ENCODE measurements at places on chromosomes 12 and 14. TPM values are rescaled to one million over a fixed set of nuclear protein-coding genes. Genes with fewer than 3 reads are reported as not detected.

DNA sequence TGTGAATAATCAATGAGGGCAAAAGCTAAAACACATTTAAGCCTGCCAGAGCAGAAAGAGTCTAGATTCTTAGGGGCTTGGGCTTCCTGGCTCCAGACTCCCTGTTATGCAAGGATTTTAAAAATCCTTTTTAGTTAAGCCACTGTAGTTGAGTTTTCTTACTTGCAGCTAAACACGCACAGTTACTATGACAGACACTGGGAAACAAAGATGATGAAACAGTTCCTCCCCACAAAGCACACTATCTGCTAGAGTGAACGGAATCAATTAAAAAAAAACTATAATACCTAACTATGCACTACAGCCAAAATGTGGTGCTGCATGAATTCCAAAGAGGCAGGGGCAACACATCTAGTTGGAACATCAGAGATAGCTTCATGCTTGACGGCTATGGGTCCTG lies 28.2 kb downstream of the RPS6KA5 start:
- no peak for DNase-seq
- H3K36me3 ChIP-seq = no peaks in the 10 kb centered on the region
- H3K4me3 ChIP-seq = no peak overlapping the region
- no peaks in the 10 kb centered on the region for H3K27me3 ChIP-seq
- H3K4me1 ChIP-seq = no peaks in the 10 kb centered on the region

- peaks cover 4% of the 10 kb centered on the region for H3K27me3 ChIP-seq
- H3K36me3 ChIP-seq = no peaks in the 10 kb centered on the region
- no peak for DNase-seq
- no peak overlapping the region for H3K27ac ChIP-seq
Measured at GRCh38 chr14:56561606-56562005, 18.0 kb upstream of the TMEM260 start.

DNA sequence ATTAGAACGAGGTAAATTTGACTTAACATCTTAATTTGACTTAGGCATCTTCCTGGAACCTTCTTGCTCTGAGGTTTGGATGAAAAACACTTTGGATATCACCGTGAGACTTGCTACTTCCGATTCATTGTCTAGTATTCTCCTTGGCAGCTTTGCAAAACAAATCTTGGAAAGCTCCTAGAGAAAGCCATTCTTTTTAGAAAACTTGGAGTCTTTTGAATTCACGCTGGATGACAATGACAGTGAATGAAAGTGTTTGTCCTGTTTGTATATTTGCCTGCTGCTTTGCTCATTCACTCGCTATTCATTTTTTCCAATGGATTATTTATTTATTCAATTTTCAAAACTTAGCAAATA lies 222.1 kb upstream of the HMGA2 start:
- H3K27ac ChIP-seq = peak overlapping the region; percentile 90
- DNase-seq = peak; percentile 53
- H3K4me3 ChIP-seq = peak overlapping the region; percentile 82
- H3K27me3 ChIP-seq = no peaks in the 10 kb centered on the region
- peaks cover 12% of the 10 kb centered on the region for H3K36me3 ChIP-seq

DNA sequence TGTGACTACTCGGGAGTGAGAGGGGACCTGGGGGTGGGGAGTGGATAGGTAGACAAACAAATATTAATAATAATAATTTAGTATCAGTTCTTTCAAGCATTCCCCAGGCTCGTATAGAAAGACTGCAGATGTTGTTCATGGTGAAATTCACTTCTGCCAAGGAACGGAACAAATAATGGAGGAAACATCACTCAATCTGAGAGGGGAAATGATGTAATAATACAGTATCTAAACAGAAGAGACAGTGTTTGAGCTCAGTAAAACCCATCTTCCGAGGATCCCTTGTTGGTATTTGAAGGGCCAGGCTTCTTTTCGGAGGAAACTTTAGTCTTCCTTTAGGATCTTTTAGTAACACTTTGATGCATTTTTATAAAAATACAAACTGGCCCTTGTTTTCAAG lies 114.2 kb downstream of the KCNK10 start:
- DNase-seq = no peak
- no peaks in the 10 kb centered on the region for H3K36me3 ChIP-seq
- no peak overlapping the region for H3K27ac ChIP-seq
- H3K4me1 ChIP-seq = no peaks in the 10 kb centered on the region
- H3K27me3 ChIP-seq = no peaks in the 10 kb centered on the region

- no peaks in the 10 kb centered on the region for H3K27me3 ChIP-seq
- H3K36me3 ChIP-seq = no peaks in the 10 kb centered on the region
- DNase-seq = peak; percentile 37
- H3K4me1 ChIP-seq = peaks cover 16% of the 10 kb centered on the region
Measured at GRCh38 chr12:67764946-67765619, 116.5 kb downstream of the DYRK2 start.

- DNase-seq = no peak
- H3K4me3 ChIP-seq = no peak overlapping the region
- H3K36me3 ChIP-seq = peaks cover 10% of the 10 kb centered on the region
- no peaks in the 10 kb centered on the region for H3K27me3 ChIP-seq
Measured at GRCh38 chr12:94309373-94309772, 150.3 kb downstream of the CEP83 start.

DNA sequence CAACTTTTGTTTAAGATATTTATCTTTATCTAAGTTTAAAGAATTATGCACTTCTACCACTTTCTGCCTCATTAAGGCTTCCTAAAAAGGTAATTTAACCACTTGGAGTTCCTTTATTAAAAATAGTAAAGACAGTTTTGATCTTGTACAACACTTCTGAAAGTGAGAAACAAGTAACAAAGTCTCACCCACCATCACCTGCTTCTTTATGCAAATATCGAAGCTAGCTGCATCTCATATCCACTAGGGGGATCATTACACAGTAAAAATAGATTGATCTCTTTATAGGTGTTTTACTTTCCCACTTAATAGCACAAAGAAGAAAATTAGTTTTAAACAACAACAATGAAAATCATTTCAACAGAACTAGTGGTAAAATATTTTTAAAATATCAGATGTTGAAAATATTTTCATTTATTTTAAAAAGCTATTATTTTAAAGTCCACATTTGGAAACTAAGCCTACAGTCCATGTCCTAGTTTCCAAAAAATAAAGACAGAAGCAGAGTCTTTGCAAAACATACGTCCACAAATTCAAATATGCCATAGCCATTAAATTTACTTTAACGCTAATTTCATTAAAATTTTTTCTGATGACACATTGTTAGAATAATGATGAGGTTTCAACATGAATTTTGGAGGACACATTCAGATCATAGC lies 160.0 kb upstream of the SOX5 start:
- no peaks in the 10 kb centered on the region for H3K36me3 ChIP-seq
- no peaks in the 10 kb centered on the region for H3K4me1 ChIP-seq

DNA sequence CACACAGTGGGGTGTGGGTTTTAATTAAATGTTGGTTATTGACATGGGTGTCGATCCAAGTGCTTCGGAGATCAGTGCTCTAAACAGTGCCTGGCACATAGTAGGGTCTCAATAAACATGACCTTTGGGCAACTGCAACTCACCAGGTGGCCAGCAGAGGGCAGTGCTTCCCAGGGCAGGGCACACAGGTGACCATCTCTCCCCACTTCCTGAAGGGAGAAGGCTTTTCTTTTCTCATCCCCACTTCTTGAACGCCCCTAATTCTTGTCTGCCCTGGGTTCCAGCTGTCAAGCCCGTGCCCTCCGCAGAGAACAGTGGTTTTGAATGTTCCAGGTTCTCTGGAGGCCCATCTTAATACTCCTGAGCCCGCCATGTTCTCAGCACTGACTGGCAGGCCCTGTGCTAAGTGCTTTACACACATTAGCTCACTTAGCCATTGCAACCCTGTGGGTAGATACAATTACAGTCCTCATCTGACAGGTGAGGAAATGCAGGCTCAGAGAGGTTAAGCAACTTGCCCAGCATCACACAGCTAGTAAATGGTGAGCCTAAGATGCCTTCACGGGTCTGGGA lies 16.3 kb downstream of the RAPGEF3 start:
- no peaks in the 10 kb centered on the region for H3K27me3 ChIP-seq
- peaks cover 2% of the 10 kb centered on the region for H3K4me1 ChIP-seq
- H3K4me3 ChIP-seq = no peak overlapping the region
- DNase-seq = peak; percentile 41
- no peaks in the 10 kb centered on the region for H3K36me3 ChIP-seq

DNA sequence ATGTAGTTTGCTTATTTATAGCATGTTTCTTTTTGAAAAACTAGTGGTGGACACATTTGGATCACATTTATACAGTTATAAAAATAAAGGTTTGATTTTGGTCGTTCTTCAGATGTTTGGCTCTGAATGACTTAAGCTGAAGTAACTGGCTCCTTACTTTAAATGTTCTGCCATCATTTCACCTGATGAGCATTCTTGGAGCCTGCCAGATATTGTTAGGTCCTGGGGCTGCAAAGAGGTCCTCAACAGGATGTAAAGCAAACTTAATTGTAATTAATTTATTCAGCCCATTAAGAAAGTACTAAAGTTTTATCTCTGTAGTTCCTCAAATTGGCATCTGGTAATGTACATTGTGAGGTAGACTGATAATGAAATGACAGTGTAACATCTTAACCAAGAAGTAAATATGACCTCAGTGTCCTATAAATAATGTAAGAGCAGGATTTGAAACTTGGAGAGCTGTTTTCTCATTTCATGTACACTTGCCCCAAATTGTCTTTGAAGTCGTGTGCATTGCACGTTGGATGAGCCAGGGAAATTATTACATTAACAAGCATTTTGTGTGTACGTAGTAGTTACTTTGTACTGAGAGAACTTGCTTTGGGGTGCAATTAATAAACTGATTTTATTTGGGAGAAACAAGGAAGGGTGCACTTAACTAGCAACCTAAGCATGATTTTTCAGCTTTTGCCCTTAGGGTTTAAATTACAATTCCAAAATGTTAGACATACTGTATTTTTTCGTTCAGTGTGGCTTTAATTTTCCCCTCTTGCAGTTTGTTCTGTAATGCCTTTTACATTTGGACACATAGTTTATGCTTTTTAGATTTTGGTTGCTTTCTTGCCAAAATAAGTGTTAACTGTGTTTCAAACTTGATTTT lies 7.5 kb downstream of the EIF5 start:
- peaks cover 84% of the 10 kb centered on the region for H3K36me3 ChIP-seq
- H3K27ac ChIP-seq = no peak overlapping the region
- DNase-seq = no peak

GRCh38 chr12:76719171-76720041 lies 44.5 kb upstream of the ZDHHC17 start:
- no peak overlapping the region for H3K4me3 ChIP-seq
- H3K27ac ChIP-seq = peak overlapping the region; percentile 40
- H3K36me3 ChIP-seq = no peaks in the 10 kb centered on the region
- peaks cover 49% of the 10 kb centered on the region for H3K4me1 ChIP-seq
- peak; percentile 69 for DNase-seq
- no peaks in the 10 kb centered on the region for H3K27me3 ChIP-seq

DNA sequence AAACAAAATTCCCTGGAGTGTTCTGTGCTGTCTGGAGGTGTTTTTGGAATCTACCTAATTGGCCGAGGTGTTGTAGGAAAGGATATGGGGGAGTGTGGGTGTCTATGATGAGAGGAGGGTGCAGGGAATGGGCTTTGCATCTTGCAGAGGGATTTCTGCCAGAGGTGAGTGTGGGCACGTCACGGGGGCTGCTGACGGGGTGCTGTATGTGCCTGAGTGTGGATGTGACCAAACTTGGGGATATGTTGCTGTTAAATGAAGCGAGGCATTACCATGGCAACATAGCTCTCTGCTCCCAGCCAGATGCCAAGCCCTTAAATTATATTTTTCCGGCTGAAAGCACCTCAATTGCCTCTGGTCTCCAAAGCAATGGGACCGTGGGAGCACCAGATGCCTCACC lies 44.3 kb upstream of the SPTLC2 start:
- H3K4me3 ChIP-seq = no peak overlapping the region
- H3K27ac ChIP-seq = no peak overlapping the region
- no peaks in the 10 kb centered on the region for H3K4me1 ChIP-seq
- H3K27me3 ChIP-seq = no peaks in the 10 kb centered on the region
- DNase-seq = no peak
- H3K36me3 ChIP-seq = no peaks in the 10 kb centered on the region

- peaks cover 25% of the 10 kb centered on the region for H3K4me1 ChIP-seq
- H3K4me3 ChIP-seq = 0 out of 2 replicates have a peak overlapping the region, but pooled peaks have one; percentile 6
- DNase-seq = peak; percentile 96
- H3K36me3 ChIP-seq = no peaks in the 10 kb centered on the region
Measured at GRCh38 chr14:103624860-103625259, 4.2 kb upstream of the KLC1 start.

DNA sequence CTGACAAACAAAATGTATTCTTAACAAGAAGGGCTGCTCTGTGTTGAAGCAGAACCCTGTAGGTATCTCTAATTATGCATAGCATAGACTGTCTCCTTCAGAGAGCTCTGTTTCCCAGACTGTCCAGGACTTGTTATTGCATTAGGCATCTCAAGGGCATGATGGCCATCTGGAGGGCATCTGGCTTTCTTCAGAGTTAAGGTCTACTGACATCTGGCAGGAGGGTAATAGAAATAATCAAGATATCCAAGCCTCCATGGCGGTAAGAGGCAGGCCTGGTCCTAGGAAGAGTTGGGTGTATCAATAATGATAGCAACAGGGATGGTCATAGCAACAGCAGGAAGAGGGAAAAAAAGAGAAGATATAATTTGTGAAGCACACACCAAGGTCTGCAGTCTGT lies 161.2 kb downstream of the TTC8 start:
- no peak overlapping the region for H3K4me3 ChIP-seq
- no peaks in the 10 kb centered on the region for H3K27me3 ChIP-seq
- H3K27ac ChIP-seq = no peak overlapping the region
- no peaks in the 10 kb centered on the region for H3K36me3 ChIP-seq

GRCh38 chr12:6337958-6338433 lies 3.9 kb downstream of the TNFRSF1A start:
- peaks cover 63% of the 10 kb centered on the region for H3K4me1 ChIP-seq
- H3K36me3 ChIP-seq = peaks cover 6% of the 10 kb centered on the region
- peak overlapping the region; percentile 100 for H3K27ac ChIP-seq
- DNase-seq = peak; percentile 64
- no peaks in the 10 kb centered on the region for H3K27me3 ChIP-seq

DNA sequence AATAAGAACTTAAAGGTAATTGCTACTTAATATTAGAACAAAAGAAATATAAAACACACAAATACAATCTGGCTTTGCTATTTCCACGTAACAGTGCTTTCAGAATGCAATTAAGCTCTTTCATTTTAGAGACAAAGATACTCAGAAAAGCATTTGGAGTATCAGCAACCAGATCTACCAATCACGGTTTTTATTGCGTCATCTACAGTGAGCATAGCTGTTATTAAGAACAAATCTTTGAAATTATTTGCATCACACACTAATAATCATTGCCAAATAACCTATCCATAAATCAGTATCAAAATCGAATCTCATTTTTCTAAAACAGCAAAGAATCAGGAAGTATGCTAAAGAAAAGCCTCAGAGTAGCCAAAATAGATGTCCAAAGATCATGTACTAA lies 26.9 kb upstream of the GARIN2 start:
- no peak overlapping the region for H3K27ac ChIP-seq
- no peak overlapping the region for H3K4me3 ChIP-seq
- H3K4me1 ChIP-seq = peaks cover 3% of the 10 kb centered on the region
- H3K27me3 ChIP-seq = no peaks in the 10 kb centered on the region
- no peaks in the 10 kb centered on the region for H3K36me3 ChIP-seq

- no peak overlapping the region for H3K4me3 ChIP-seq
- no peaks in the 10 kb centered on the region for H3K36me3 ChIP-seq
Measured at GRCh38 chr12:62689042-62689839, 222.6 kb downstream of the MON2 start.

The IAPP gene
- total RNA-seq = not detected

The KCNMB4 gene
- 2.7 TPM for total RNA-seq

The ADSS1 gene
- total RNA-seq = 4.7 TPM

The ZNF10 gene
- 15.2 TPM for total RNA-seq

The CD27 gene
- not detected for total RNA-seq

The AKAP3 gene
- 0.22 TPM for total RNA-seq

The SMIM41 gene
- not detected for total RNA-seq

The KRT72 gene
- total RNA-seq = not detected

The SYCP3 gene
- not detected for total RNA-seq

The CLEC4A gene
- total RNA-seq = not detected

The GLT8D2 gene
- 58.6 TPM for total RNA-seq

The SLC8A3 gene
- not detected for total RNA-seq

The CLEC7A gene
- not detected for total RNA-seq

The KLHL33 gene
- total RNA-seq = not detected

Measured in GM23248 (cell line).